ENCODE measurements at places on chromosomes 1 and 21.

DNA sequence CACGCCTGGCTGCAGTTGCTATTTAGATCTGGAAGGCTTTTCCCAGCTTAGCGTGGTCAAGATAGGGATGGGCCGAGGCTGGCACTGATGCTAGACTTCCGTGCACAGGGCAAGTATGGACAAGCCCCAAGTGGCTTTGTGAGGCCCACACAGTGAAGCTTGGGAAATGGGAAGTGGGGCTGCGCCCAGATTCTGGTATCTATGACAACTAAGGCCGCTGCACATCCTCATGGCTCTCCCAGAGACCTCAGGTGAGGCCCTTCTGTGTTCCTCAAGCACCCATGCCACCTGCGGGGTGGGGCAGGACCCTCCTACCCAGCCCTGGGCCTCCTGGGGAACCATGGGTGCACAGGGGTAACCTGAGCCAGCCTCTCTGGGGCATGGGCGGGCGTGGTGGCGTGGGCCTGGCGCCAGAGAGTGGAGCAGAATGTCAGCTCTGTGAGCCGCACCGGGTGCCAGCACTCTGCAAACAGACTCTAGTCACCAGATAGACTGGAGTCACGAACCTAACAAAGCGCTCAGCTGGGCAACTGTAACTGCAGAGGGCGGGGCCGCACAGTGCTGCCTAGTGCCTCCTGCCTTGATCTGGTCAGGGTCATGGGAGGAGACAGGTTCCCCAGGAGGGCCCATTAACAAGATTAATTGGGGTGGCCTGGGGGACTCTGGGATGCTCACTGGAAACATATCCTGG, 46.4 kb downstream of the ELF3 start:
- DNase-seq = peak; percentile 99

DNA sequence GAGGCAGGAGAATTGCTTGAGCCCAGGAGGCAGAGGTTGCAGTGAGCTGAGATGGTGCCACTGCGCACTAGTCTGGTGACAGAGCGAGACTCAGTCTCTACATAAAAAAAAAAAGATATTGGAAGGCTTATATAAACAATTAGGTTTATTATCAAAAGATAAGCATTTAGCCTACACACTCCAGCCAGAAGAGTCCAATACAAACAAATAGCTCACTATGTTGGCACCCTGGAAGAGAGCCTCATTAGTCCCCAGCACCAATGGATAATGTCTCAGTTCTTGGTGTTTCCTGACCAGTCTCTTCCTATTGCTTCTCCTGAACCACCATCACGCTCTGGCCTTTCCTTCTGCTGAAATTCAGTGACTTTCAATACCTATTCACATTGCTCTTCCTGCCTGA, 48.6 kb upstream of the ATP1A1 start:
- DNase-seq = no peak

DNA sequence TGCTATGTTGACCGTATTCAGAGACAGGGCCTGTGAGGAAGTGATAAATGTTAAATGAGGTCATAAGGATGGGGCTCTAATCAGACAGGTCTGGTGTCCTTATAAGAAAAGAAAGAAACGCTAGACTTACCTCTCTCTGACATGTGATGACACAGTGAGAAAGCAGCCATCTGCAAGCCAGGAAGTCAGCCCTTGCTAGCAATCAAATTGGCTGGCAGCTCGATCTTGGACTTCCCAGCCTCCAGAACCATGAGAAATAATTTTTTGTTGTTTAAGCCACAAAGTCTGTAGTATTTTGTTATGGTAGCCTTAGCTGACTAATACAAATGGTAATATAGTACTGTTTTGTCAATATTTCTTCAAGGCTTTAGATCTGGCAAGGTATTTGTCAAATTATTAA, 25.1 kb upstream of the AGL start:
- DNase-seq = no peak

GRCh38 chr1:30521261-30521865, 202.0 kb downstream of the MATN1 start:
- no peak for DNase-seq

GRCh38 chr1:27399251-27400025, 7.0 kb downstream of the GPR3 start:
- no peak for DNase-seq

GRCh38 chr1:8374812-8375211, 56.9 kb downstream of the SLC45A1 start:
- peak; percentile 29 for DNase-seq

Data from NCI-H2081 (cell line).